ENCODE measurements at places on chromosomes 13 and 19. TPM values are rescaled to one million over a fixed set of nuclear protein-coding genes. Genes with fewer than 3 reads are reported as not detected.

SMAD9 gene
- total RNA-seq, result not detected

TBCB gene
- 166 TPM for total RNA-seq

MBNL2 gene
- 9.7 TPM for total RNA-seq

ZNF561 gene
- 23.0 TPM for total RNA-seq

TRAPPC6A gene
- 50.6 TPM for total RNA-seq

CBLC gene
- not detected for total RNA-seq

ELSPBP1 gene
- total RNA-seq, result not detected

PDX1 gene
- total RNA-seq, result not detected

PPFIA3 gene
- 3.6 TPM for total RNA-seq

PGLYRP2 gene
- 0.12 TPM for total RNA-seq

IQCN gene
- 2.2 TPM for total RNA-seq

FOSB gene
- 5.6 TPM for total RNA-seq

CYP2A7 gene
- total RNA-seq, result not detected

- DNase-seq, result peak; percentile 75
These were observed 64.2 kb downstream of the ARHGAP35 start for GRCh38 chr19:46924874-46925547.

DNA sequence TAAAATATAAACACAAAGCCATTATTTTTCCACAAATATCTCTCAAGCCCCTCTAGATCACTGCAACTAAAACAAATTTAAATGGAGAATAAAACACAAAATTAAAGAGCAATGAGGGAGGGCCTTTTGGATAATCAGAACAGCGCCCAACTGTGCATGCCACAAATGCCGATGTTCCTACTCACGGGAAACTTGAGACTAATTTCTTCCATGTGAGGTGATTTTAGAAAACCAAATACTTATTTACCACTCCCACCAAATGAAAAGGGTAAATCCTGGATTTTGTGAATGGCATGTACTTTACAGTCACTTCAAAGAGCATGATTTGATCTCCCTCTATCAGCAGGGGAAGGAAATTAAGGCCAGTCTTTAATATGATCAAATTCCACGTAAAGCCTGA lies 74.8 kb downstream of the SLC7A1 start:
- DNase-seq, result no peak

- DNase-seq, result peak; percentile 44
These were observed 3.4 kb upstream of the ZNF333 start for GRCh38 chr19:14686411-14686810.

- no peak for DNase-seq
These were observed 167.0 kb upstream of the IPO5 start for GRCh38 chr13:97786510-97786909.

- DNase-seq, result no peak
These were observed 2.1 kb downstream of the SIX5 start for GRCh38 chr19:45766869-45767346.

- no peak for DNase-seq
These were observed 36.8 kb downstream of the PHF11 start for GRCh38 chr13:49532593-49532992.

DNA sequence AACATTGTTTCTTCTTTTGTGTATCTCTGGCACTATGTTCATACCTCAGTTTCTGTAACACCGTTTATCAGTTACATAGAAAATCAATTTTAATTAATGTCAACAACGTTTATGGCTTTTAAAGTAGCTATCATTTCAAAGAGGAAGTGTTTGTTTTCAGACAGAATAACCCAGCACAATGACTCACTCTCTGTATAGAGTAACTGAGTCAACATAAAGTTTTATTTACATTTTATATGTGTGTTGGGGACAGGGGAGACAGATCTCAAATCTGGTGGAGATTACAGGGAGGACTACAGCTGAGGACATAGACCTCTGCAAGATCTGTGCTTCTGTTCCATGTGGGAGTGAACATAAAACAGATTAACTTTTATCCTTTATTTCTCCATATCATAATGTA lies 2590.1 kb downstream of the PCDH9 start:
- no peak for DNase-seq

DNA sequence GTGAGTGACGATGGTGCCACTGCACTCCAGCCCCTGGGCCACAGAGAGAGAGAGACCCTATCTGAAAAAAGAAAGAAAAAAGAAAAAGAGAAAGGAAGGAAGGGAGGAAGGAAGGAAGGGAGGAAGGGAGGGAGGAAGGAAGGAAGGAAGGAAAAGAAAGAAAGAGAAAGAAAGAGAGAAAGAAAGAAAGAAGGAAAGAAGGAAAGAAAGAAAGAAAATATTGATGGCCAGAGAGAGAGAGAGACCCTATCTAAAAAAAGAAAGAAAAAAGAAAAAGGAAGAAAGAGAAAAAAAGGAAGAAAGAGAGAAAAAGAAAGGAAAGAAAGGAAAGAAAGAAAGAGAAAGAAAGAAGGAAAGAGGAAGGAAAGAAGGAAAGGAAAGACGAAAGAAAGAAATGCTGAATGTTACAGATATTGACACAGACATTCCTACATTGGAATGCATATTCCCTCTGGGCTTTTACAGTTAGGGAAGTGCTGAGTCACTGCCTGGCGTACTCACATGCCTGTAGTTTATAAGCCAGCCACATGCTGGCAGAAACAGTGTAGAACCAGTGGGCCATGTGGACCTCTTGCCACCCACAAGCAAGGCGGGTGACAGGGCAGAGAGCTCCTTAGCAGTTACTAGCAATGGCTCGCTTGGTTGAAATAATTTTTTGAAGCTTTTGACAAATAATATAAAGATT lies 34.6 kb upstream of the SLC46A3 start:
- no peak for DNase-seq

DNA sequence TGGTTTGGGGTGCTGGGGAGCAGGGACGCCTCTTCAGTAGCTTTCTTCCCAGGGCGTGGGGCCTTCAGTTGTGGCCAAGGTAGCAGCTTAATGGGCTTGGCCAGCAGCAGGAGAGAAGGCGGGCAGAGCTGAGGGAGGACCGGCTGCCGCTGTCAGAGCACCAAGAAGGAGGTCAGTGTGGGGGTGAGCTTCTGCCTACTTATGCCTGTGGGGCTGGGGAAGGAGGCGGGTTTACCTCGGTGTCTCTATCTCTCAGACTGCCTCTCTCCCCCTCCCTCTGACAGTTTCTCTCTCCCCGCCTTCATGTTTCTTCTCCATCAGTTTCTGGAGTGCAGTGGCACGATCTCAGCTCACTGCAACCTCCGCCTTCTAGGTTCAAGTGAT lies at the start of gene CAPN12:
Gene CAPN12, minus strand, starts transcription at position 177 of the 384 bp plus-strand sequence. CDS start 309 bp downstream, outside the sequence.
- no peak for DNase-seq

DNA sequence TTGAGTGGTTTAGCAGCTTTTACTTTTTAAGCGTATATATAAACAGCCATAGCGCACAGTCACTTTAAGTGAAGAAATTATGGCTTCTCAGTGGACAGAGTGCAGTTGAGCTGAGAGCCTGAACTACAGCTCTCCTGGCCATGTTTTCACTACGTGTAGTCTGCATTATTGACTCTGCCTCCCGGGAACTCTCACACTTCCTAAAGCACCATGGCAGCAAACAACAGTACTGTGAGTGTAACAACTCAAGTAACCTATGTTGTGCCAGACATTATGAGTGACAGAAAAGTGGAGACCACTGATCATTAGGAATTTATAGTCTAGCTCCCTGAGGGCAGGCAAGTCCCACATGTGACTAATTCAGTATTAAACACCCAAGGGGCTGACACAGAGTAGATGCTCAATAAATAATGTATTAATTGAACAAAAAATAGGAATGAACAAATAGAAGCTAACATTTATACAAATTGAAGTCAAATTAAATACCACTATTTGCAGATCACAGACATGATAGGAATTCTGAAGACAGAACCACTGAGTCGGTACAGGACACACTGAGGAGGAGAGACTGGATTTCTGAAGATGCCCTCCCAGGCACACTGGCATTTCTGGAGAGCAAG lies 19.7 kb downstream of the EFNB2 start:
- no peak for DNase-seq

- DNase-seq, result peak; percentile 80
These were observed at the start of gene UHRF1 for GRCh38 chr19:4909156-4909896. UHRF1 (plus strand) TSS chr19:4909501; CDS start chr19:4910886, 1,385 bp downstream.

DNA sequence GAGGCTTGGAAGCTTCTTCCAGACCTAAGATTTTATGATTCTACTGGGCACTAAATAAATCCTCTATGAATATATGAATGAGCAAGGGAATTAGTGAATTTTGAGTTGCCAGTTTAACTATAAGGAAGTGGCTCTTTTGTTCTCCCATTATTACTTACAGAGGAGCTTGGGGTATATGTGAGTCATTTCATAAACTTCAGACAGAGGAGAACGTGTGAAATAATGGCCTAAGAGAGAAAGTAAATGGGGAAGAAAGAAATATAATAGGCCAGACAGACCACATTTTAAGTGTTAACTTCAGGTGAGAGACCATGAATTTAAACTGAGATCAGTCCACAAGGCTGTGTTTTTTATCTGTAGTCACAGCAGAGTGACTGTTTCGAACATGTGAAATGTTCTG lies 570.9 kb downstream of the GPC6 start:
- no peak for DNase-seq

GRCh38 chr13:101098873-101099272 lies 317.4 kb downstream of the NALCN start:
- no peak for DNase-seq

DNA sequence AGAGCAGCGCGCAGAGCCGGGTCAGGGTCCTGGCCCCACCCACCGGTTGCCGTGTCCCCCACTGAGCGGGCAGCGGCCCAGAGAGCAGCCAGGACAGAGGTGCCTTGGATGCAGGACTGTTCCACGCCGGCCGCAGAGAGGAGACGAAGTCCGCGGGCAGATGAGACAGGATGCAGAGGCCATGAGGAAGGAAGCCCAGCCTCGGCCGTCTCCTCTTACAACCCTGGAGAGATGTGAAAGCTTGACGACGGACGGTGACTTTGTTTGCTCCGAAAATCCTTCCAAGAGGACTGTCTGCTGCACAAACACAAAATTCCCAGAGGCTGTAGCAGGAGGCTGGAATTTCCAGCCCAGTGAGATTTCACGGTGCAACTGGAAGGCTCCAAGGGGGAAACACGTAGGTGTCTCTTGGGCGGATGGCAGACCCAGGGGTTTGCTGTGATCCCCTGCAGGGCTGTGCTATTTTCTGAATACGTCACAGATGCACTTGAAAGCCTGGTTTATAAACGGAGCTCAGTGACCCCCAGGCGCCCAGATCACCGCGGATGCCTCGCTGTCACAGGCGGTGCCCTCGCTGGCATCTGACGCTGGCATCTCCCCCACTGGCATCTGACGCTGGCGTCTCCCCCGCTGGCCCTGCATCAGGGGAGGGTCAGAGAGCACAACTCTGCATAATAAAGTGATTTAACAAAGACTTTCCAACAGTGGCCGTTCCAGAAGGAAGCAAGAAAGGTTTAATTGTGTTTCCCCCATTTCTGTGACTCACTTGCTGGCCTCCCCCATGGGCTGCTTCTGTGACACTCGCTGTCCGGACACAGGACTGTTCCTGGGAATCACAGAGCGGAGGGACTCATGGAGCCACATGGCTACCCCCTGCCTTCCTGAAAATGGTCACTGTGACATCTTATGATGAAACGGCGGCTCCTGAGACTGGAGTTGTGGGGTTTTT lies 62.0 kb upstream of the C13orf46 start:
- DNase-seq, result no peak

DNA sequence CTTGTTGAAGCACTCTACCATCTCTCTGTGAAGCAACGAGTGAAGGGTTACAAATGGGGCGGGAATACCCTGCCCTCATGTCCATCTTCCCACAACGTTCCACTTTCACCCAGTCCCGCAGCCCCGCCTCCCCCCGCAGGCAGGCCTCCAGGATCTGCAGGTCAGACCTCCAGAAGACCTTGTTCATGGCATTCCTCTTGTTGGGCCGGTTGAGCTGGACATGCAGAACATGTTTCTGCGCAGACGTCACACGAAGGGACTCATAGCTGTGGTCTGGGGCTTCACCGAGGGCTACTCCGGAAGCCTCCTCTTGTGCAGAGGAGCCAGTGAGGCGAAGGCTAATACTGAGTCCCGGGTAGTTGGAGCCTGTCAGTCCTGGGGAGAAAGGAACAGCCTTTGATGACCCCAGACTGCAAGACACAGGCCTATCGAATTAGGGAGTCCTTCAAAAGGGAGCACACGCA lies 420 bp downstream of the ECH1 start:
- DNase-seq, result peak; percentile 75

DNA sequence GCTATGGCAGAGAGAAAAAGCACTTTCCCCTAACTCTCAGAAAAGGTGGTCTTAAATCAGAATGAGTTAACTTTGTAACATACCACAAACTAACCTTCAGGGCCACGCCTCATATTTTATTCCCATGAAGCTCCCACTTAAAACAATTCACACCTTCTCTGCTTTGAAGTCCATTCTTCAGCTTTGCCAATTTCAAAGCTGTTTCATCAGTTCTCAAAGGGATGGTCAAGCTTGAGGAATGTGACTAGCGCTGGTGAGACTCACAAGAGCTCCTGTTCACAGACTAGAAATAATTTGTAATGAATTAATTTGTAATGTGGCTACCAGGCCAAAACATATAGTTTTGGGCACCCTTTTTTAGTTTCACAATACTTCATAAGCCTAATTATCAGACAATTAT lies 68.2 kb downstream of the STK24 start:
- DNase-seq, result no peak

DNA sequence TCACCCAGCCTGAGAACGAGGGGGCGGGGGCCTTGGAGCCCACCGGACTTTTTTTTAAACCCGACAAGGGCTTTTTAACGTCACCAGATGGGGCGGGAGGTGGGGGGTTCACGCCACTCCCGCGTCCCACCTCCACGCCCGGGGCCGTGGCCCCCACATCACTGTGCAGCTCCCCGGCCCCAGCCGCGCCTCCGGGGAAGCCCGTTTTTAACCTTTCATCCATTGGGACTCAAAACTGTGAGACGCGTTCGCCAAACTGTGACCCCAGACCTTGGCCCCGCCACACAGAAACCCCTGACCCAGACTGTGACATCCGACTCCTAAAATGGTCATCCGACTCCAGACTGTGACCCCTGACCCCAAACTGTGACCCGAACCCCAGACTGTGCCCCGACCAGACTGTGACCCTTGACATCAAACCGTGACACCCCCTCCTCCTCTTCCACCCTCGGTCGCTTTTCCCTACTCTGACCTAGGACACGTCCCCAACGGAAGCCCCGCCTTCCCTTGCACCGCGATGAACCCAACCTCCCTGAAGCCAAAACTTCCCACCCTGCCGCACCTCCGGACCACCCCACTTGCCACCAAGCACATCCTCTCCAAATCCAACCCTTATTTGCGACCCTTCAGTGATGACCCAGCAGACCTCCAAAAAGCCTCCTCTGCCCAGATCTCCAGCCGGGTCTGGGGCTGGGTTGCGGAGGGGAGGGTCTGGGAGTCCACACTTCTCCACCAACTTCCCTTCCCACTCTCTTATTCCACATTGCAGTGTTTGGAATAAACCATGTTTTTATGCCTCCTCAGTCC lies 1.5 kb upstream of the GRWD1 start:
- no peak for DNase-seq

DNA sequence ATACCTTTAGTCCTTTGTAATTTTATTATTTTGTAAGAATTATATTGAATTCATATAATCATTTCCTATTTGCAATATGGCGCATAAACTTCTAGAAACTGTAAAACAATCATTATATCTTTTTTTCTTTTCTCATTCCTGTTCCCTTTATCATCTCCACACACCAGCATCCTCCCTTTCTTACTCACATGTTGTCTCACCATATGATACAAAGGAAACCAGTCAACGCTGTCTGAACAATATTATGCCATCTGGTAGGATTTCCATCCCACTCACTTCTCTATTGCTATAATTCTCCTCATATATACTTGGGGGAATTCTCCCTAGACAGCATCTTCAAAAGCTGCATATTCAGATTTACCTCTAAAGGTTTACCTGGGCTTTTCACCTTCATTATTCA lies 389.8 kb downstream of the NDFIP2 start:
- DNase-seq, result no peak

GRCh38 chr13:35643625-35644024 lies 167.1 kb upstream of the MAB21L1 start:
- DNase-seq, result no peak

Measured in activated CD8-positive, alpha-beta memory T cell treated with anti-CD3 and anti-CD28 coated beads, Interleukin-2, amount 10 ng/mL, durations not matched to agents 7 days and 5 days (primary cell).